ENCODE measurements at places on chromosomes 2 and 18.

DNA sequence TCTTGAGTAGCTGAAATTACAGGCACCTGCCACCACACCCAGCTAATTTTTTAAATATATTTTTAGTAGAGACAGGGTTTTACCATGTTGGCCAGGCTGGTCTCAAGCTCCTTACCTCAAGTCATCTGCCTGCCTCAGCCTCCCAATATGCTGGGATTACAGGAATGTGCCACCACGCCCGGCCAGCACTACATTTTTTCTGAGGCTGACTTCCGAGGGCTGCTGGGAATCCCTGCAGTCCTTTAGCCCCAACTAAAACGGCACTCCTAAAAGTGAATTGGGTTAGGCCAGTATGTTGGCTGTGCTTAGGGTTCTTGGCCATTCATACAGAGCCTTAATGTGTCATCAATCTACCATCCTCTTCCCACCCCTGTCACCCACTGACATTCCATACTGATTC lies 375.4 kb downstream of the DCC start:
- DNase-seq = no peak

GRCh38 chr2:175461839-175462238 lies 280.3 kb upstream of the ATP5MC3 start:
- DNase-seq = no peak

GRCh38 chr2:223549215-223549614 lies 52.9 kb downstream of the SCG2 start:
- DNase-seq = no peak

DNA sequence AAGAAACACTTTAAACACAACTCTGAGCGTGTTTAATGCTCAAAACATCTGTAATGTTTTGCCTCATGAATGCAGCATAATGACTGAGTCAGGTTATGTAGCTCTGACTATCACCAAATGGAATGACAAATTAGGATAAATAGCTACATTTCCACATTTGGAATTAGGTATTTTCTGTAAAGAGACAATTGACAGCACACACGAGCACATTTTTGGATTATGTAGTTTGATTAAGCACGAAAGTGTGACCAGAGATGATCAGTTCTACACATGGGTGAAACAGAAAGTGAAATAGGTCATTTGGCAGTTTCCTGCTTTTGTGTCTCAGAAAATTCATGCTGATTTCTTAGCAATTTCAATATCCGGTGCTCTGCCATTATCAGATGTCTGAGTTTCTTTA lies 29.0 kb downstream of the LPIN1 start:
- DNase-seq = no peak

DNA sequence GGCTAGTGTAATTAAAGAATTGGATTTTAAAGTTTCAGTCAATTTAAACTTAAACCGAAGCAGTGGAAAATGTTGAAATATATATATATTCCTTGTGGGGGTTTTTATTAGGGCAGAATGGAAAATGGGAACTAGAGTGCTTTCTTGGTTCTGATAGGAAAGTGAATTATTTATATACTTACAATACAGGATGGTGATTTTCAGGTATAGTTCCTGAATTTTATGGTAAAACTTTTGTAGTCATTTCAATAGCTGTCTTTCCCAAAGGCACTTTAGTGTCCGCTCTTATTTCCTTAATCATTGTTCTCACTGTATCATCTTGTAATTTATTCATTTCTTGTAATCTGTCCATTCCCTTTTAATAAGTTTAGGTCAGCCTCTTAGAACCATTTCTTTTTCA lies 1.9 kb downstream of the RPL37A start:
- DNase-seq = no peak

All from CD14-positive monocyte (primary cell).